ENCODE measurements at places on chromosomes 6 and 20.

- DNase-seq: peak; percentile 37
Measured at GRCh38 chr20:39885975-39886649, 802.9 kb downstream of the MAFB start.

DNA sequence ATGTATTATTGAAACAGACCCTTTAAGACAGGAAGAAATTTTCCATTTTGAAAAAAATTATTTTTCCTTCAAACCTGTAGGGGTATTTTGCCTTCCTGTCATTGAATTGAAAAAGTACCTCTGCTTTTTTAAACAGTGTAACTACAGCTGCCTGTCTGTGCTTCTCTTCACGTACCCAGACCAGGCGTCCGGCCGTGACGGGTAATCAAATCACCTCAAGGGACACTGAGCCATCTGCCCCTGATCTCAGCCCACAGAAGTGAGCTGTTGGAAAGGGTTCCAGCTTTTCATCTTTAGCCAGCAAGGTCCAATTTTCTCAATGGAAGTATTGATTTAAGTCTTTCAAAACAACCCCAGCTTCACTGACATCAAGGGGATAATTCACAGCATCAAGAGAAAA, 58.0 kb downstream of the SLC35D3 start:
- DNase-seq: no peak

GRCh38 chr6:83985308-83985713, 48.3 kb upstream of the MRAP2 start:
- no peak for DNase-seq

DNA sequence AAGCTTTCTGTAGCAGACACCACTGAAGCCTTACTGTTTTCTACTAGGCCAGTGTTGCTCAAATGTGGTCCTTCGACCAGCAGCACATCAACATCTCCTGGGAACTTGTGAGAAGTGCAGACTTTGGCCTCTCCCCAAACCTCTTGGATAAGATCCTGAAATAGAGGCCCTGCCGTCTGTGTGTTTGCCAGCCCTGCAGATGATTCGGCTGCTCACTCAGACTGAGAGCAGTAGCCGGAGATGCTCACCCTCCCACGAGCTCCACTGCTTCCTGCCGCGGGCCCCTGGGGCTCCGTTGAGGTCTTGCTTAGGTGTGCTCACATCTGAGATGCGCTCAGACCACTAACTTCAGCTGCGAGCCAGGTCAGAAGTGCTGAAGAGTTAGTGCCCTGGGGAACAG, 129.5 kb upstream of the SSTR4 start:
- no peak for DNase-seq

- DNase-seq: no peak
Measured at GRCh38 chr6:12815884-12816600, 99.5 kb downstream of the PHACTR1 start.

DNA sequence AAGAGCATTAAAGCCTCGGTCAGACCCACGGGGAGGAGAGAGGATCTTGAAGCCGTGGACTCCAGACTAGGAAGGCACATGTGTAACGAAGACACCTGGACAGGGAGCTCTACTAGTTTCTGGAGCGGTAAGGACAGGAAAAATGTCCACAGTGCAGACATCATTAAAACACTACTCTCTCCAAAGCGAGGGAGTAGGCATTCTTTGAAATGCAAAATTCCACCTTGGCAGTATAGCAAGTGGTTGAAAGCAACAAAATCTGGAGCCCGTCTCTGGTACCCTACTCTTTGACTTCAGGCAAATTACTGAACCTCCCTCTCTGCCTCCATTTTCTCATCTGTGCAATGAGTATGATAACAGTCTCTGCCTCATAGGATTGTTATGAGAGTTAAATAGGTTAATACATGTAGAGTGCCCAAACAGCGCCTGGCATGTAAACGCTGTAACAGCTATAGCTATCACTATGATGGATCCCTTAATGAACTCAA, 408 bp upstream of the CRIP3 start:
- DNase-seq: no peak

- no peak for DNase-seq
Measured at GRCh38 chr20:57409672-57410397, 18.6 kb downstream of the RBM38 start.
